ENCODE measurements at places on chromosomes 1 and 21.

DNA sequence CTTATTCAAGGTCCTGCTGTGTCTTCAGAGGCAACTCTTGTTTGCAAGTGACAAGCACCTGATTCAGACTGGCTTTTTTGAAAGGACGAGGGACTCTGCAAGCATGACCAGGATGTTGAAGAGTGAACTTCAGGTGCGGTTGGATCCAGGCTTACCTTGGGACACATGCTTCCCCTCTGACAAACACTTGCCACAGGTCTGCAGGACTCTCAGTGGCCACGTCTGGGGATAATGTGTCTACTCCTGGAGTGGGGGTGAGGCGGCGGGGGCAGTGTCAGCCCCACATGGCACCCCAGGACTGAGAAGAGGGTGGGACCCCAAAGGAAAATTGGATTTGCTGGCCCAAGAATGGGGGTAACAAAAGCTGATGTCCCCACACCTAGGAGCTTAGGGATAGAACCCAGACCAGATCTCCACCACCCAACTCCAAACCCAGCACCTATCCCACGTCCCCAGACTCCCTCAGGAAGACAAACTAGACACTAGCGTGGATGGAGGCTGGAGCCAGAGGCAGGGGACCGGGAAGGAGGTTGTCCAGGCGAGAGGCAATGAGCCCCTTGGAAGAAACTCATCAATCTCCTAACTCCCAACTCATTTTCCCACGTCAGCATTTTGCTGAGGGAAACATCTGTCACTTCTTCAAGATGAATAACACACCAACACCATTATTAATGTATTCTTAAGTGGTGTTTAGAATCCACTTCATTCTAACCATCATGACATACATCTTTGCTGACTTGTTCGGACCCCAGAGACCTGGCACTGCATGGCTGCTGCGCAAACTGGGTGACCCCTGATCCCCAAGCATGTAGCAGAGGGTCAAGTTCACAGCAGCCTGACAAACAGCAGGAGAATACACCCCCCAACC, 32.0 kb upstream of the LAPTM5 start:
- no peak for DNase-seq

GRCh38 chr1:215517441-215517891, 49.6 kb upstream of the KCTD3 start:
- DNase-seq, result no peak

- no peak for DNase-seq
These were observed 25.3 kb downstream of the CEP104 start for GRCh38 chr1:3831689-3832088.

DNA sequence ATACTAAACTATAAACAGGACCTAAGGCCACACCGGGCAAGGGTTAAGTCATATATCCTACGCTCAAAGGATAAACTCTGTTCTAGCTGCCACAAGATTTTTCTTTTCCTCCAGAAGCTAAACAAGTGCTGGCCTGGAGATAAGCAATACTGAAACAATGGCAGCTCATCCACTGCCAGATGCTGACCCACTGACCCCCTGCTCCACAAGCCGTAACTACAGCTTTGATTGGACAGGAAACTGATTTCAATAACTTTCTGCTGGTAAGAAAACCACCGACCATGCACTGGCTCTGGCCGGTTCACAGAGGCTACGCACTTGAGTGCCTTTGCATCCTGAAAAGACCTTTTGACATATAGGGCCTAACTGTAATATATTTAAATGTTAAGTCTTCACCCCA, 51.3 kb upstream of the PLA2G2C start:
- no peak for DNase-seq

DNA sequence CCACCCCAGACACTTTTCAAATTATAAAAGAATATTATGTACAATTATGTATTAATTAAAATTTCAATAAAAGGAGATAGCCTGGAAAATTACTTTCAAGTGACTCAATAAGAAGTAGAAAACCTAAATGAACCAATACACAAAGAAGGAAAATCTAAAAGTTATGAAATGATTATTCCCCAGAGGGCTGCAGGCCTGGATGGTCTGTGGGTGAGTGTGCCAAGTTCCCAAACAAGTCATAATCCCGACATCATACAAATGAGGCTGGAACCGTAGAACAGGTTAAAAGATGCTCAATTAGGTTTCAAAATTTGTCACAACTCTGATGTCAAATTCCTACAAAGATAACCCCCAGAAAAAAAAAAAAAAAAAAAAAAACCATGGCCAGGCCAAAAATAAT, 12.7 kb downstream of the SPATC1L start:
- no peak for DNase-seq

DNA sequence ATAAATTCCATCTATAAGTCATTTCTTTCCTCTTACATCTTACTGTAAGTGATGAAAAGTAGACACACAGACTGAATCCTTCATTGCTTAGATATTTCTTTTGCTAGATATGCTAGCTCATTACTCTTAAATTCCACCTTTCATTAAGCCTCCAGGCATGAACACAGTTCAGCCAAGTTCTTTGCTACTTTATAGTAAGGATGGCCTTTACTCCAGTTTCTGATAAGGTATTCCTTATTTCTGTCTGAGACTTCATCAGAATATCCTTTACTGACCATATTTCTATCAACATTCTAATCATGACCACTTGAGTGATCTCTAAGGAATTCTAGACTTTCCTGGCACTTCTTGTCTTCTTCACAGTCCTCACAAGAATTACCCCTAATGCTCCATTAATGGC, 191.7 kb upstream of the KCTD3 start:
- DNase-seq, result no peak

- no peak for DNase-seq
These were observed 68.7 kb downstream of the NID1 start for GRCh38 chr1:235996048-235996785.

DNA sequence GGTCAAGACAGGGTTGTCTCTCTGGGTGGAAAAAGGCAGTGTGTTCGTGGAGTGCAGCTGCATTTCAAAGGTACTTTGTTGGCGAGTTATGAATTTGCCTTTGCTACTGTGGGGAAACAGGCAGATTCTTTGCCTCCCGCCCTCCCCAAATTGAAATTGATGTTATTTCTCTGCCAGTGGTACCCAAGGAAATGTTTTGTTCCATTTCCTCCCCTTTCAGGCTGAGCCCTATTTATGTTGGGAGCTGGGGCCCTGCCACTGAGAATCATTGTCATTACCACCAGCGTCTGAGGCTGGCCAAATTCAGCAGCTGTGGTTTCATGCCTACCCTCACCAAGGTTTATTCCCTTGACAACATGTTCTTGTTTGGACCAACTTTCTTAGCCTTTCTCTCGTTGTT, 48.5 kb upstream of the OLIG2 start:
- no peak for DNase-seq

DNA sequence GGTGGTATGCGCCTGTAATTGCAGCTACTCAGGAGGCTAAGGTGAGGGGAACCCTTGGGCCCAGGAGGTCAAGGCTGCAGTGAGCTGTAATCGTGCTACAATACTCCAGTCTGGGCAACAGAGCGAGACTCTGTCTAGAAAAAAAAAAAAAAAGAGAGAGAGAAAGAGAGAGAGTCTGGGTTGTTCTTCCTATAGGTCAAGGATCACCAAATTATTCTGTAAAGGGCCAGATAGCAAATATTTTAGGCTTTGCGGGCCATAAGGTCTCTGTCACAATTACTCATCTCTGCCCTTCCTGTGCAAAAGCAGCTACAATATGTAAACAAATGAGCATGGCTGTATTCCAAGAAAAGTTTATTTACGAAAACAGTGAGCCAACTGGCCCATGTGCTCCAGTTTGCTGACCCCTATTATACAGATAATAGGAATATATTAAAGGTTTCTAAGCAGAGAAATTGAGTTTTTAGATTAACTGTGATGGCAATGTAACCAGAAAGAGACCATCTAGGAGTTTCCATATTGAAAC, 2.1 kb downstream of the SASS6 start:
- DNase-seq, result no peak

- DNase-seq, result peak; percentile 5
These were observed at the start of gene CCDC181 for GRCh38 chr1:169427081-169427641. TSS of gene CCDC181 (minus strand) at chr1:169427474. CDS start at chr1:169424927, 2,547 bp downstream.

- DNase-seq, result no peak
These were observed 6.9 kb downstream of the C1orf162 start for GRCh38 chr1:111480674-111481073.

DNA sequence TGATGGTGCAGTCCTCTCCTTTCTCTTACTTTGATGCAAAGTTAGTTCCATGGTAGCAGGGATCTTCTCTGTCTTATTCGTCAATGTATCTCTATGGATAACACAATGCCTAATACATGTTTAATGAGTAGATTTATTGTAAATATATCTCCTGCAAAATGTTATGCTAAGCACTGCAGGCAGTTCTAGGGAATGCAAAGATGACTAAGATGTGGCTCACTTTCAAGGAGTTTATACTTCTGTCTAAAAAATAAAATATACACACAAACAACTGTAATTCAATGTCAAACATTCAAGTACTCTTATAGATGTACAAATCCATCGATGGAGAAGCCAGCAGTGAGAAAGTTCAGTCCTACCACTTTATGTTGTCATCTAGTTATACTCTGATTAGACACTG, 194.3 kb downstream of the KCTD3 start:
- no peak for DNase-seq

- no peak for DNase-seq
These were observed 80.4 kb upstream of the TARDBP start for GRCh38 chr1:10932088-10932487.

GRCh38 chr1:231493421-231494185, 34.9 kb upstream of the TSNAX start:
- DNase-seq, result no peak

GRCh38 chr1:14222086-14222485, 376.4 kb upstream of the KAZN start:
- DNase-seq, result no peak

- DNase-seq, result no peak
These were observed 41.3 kb upstream of the PLA2G5 start for GRCh38 chr1:20028726-20029125.

GRCh38 chr1:234887016-234887900, 241.4 kb downstream of the TOMM20 start:
- no peak for DNase-seq

DNA sequence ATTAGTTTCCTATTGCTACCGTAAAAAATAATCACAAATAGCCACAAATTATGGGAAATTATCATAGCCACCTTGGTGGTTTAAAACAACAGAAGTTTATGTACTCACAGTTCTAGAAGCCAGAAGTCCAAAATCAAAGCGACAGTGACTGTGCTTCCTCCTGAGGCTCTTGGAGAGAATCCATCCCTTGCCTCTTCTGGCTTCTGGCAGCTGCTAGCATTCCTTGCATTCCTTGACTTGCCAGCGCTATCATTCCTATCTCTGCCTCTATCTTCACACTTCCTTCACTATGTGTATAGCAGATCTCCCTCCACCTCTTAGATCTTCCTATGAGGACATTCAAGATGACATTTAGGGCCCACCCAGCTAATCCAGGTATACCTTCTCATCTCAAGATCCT, 180.1 kb upstream of the USP25 start:
- DNase-seq, result no peak

DNA sequence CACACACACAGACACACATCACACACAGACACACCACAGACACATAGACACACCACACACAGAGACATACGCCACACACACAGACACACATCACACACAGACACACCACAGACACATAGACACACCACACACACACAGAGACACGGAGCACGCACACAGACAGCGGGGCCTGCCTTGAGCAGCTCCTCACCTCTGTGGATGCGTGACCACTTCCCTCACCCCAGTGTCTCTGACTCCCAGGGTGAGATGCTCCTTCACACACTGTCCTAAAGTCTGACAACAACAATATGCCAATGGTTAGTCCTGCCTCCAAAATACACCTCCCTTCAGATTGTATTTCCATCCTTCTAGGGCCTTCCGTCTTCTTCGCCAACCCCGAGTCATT, 48.2 kb downstream of the IER5 start:
- no peak for DNase-seq

DNA sequence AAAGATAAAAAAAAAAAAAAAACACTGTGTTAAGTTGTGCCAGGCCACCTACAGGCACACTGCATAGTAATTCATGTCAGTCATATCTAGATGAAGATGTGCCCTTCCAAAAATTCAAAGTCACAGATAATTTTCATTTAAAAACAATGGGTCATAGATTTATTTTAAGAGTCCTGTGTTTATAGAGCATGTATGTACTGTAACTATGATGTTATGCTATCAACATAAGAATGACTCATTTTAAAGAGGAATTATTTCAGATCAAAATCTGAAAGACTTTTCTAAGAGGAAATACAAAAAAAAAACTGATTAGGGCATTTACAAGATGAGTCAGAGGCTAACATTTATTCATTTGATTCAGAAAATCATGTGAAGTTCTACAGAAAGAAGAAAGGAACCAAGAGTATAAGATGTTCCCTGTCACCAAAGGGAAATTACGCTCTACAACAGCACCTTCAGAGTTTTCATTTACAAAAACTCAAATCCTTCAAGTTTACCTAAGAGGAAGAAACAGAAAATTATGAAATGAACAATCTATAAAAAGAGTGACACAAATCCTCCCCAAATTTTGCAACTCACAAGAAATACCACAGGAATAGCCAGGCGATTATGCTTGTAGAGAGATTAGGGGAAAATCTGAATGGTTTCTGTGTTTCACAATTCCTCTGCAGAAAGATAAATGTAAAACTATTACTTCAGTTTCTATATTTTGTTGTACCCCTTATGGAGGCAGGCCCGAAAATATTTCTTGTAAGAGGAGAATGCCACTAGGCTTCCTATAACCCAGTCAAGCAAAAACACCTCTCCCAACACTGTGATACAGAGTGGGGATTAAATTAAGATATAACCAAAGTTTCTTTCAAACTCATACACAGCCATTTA, 13.8 kb downstream of the TP53BP2 start:
- DNase-seq, result no peak

DNA sequence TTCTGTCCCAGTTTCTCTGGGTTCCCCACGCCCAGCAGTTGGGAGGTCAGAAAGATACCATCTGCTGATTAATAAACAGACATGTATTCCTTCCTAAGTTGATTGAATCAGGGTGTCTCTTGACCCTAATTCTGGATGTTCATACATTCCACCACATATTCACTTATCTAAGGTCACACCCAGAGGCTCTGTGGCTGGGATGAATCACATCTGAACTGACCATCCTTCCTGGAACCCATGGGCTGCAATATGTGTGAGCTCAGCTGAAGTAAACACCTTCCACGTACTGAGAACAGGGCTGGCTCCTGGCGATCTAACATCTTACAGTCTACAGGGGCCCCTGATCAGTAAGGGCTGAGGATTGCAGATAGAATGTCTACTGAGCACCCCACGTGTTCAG, 20.5 kb upstream of the TRABD2B start:
- DNase-seq, result no peak

- DNase-seq, result no peak
These were observed 36.4 kb downstream of the OLFML2B start for GRCh38 chr1:161987303-161987702.

- DNase-seq, result no peak
These were observed 479.9 kb upstream of the ZP4 start for GRCh38 chr1:238370599-238370998.

GRCh38 chr1:225977937-225978748, 21.0 kb downstream of the SDE2 start:
- peak; percentile 50 for DNase-seq

- no peak for DNase-seq
These were observed 20.8 kb upstream of the RGS2 start for GRCh38 chr1:192787914-192788585.

GRCh38 chr1:47759251-47759935, 237.8 kb downstream of the TRABD2B start:
- no peak for DNase-seq

Measured in GM19239 (cell line).